Right kidney (tissue), 9 donors: ENCODE measurements at places on chromosomes 7 and 10.

DNA sequence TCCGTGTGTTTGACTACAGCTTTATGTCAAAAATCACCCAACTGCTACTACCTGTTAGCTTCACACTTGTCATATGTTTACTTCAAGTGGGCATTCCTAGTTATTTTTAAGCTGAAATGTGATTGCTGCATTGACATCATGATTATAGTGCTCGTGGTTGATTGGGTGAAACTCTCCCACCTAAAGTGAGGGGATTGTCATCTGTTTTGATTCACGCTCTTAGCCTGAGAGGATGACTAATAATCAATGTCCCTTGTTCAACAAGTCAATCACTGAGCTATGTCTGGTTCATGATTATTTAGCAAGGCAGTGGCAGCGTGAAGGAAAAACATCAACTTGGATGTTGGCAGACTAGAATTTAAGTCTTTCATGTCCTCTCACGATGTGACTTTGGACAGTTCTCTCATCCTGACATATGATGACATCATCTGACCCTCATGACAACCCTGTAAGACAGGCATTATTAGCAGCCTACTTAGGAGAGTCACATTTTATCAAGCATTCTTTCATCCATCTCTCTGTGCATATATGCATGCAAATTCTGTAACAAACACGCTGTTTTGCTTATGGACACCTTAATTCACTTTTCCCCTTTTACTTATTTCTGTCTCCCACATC is 352.6 kb upstream of the ZMIZ1 start:
- no peak for DNase-seq

DNA sequence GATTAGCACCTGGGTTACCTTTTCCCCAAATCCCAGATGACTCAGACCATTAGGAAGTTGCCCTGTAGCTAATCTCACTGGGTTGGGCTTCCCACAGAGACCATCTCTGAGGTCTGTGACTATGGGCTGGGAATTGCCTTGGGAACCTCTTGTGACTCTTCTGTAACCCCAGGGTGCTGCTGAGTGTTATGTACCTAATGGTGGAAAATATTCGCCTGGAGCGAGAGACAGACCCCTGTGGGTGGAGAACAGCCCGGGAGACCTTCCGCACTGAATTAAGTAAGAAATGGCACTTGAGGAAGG is 20.0 kb downstream of the STRIP2 start:
- no peak for DNase-seq

DNA sequence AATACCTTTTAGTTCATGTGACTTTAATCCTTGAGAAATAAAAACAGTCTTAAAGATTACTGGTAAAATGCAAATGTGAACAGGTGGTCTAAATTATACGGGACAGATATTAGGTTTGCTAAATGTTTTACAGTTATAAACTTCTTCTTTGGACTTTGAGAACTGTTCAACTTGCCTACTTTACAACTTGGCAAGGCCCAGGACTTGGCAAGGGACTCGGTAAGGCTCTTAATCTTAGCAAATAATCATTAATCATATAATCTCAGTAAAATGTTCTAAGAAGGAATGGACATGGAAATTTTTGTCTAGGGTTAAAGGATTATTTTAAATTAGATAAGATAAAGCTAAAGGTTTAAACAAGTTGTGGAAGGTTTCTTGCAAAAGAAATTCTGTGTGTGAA is 4.8 kb upstream of the UBE2D4 start:
- DNase-seq: no peak

DNA sequence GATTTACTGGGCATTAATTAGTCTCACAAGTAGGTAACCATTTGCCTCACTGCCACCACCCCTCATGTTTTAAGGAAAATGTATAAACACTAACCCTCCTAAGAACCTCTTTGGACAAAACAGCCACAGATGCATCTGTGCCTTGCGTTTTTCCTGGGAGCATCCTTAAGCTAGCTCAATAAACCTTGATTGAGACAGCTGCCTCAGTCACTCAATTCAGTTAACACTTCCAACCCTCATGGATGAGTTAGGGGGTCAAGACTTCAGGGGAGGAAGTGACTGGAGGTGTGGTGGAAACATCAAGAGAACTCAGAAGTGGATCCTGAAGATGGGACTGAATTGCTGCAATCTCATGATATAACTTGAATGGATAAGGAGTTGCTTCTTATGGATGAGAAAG is 31.5 kb downstream of the CUL2 start:
- no peak for DNase-seq

- no peak for DNase-seq
Observed at GRCh38 chr7:43602256-43602655, 19.3 kb downstream of the STK17A start.

DNA sequence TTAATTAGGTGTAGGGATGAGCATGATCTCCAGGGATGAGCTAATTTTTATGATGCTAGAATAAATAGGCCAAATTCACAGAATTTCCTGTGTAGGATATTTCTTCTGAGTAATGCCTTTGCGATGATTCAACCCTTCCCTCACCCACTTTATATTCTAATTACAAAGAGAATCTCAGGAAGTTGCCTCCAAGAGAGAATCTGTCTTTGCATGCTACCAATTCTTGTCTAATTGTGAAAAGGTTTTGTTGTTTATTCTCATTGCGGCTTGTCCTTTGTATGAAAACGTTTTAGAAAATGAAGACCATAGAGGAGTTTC is 6.3 kb downstream of the C7orf57 start:
- DNase-seq: no peak

DNA sequence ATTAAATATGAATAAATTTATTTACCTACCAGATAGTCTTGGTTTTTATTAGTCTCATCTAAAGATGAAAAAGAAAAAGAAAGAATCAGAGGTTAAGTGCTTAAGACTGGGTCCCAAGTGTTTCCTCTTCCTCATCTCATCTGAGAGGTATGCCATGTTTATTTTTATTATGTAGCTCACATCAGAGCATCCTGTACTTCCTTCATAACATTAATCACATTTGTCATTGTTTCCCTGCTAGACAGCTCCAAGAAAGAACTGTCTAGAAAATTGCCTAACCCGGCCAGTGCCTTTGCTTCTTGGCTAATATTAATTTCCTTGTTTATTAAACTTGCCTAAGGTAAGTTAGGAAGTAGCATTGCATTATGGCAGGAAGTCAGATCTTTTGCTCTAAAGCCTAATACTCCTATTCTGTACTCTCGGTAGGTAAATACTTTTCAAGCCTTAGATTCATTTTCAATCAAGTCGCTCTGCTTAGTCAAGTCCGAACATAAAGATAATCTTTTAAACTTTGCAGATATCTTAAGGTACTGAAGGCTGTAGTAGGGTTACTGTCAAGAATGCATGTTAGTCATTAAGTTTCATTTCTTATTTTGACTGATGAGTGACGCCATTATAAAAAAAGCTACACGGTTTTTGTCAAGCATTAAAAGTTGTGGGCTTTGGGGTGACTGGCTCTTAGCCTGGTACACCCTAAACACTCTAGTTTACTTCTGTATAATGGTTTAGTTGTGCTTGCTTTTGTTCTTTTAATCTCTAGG is 47.4 kb downstream of the ZMYND11 start:
- no peak for DNase-seq

GRCh38 chr7:157018997-157019608 is 8.6 kb upstream of the MNX1 start:
- DNase-seq: peak; percentile 55

GRCh38 chr7:130918129-130919052 is 184.4 kb upstream of the KLF14 start:
- DNase-seq: no peak

- no peak for DNase-seq
Observed at GRCh38 chr10:119245272-119245671, 37.9 kb downstream of the GRK5 start.

DNA sequence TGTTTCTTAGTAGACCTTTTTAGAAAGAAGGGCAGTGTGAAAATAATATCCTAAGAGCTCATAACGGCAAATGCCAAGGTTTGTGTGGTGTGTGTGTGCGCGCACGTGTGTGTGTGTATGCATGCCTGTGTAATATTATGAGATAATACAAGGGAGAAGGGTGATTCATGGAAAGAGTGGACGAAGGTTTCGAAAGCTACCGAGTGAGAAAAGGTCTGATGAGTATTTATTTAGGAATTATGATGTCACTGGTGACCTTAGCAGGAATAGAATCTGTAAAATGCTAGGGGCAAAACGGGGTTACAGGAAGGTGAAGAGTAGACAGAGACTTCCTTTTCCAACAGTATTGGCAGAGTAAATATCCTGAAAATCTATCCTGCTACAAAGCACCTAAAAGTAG is 107.3 kb downstream of the AHR start:
- DNase-seq: no peak

DNA sequence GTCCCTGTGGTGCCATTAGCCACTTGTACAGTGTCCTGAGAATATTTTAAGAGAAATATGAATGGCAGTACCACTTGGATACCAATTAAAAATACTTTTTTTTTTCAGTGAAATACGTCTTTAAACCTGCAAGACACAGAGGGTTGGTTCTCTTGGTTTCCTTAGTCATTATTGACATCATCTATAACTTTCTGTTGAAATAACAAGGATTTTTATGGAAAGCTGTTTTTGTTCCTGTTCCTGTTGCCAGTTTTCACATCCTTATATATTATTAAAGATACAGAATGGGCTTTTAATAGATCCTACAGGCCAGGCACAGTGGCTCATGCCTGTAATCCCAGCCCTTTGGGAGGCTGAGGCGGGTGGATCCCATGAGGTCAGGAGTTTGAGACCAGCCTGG is 579.9 kb downstream of the AUTS2 start:
- DNase-seq: no peak

GRCh38 chr7:31553661-31554081 is 39.8 kb downstream of the ITPRID1 start:
- DNase-seq: no peak

DNA sequence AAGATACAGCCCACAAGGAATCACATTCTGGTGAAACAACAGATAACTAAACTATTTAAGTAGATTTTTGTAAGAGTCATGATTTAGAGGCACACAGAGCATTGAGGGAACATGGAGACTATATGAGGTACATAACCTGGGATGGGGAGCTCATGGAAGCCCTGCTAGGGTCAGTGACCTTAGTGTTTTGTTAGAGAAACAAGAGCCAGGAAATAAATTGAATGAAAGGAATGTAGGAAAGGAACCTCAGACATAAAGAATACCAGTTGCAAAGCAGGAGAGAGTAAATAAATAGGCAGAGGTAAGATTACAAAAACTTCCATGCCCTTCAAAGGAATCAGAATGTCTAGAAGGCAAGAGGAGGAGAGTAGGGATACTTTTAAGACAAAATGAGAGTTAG is 1076.9 kb downstream of the CNTNAP2 start:
- no peak for DNase-seq

- no peak for DNase-seq
Observed at GRCh38 chr7:37405603-37406122, 43.0 kb downstream of the ELMO1 start.

GRCh38 chr7:155312633-155313032 is 15.0 kb downstream of the INSIG1 start:
- no peak for DNase-seq

- no peak for DNase-seq
Observed at GRCh38 chr10:127398140-127398970, 150.8 kb upstream of the NPS start.

- no peak for DNase-seq
Observed at GRCh38 chr7:18974803-18975202, 142.6 kb downstream of the TWIST1 start.

DNA sequence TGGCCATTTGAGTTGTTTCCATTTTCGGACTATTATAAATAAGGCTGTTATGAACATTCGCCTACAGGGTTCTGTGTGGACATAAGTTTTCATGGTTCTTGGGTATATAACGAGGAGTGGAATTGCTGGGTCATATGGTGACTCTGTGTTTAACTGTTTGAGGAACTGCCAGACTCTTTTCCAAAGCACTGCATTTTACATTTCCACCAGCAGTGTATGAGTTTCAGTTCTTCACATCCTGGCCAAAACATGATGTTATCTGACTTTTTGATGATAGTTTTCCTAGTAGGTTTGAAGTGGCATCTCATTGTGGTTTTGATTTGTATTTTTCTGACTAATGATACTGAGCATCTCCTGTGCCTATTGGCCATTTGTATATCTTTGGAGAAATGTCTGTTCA is 5.4 kb downstream of the SUV39H2 start:
- DNase-seq: no peak

- no peak for DNase-seq
Observed at GRCh38 chr10:59595593-59595992, 114.1 kb downstream of the SLC16A9 start.

GRCh38 chr10:78336402-78336791 is 302.7 kb downstream of the RPS24 start:
- peak; percentile 11 for DNase-seq
